ENCODE measurements at places on chromosomes 12 and 14.

DNA sequence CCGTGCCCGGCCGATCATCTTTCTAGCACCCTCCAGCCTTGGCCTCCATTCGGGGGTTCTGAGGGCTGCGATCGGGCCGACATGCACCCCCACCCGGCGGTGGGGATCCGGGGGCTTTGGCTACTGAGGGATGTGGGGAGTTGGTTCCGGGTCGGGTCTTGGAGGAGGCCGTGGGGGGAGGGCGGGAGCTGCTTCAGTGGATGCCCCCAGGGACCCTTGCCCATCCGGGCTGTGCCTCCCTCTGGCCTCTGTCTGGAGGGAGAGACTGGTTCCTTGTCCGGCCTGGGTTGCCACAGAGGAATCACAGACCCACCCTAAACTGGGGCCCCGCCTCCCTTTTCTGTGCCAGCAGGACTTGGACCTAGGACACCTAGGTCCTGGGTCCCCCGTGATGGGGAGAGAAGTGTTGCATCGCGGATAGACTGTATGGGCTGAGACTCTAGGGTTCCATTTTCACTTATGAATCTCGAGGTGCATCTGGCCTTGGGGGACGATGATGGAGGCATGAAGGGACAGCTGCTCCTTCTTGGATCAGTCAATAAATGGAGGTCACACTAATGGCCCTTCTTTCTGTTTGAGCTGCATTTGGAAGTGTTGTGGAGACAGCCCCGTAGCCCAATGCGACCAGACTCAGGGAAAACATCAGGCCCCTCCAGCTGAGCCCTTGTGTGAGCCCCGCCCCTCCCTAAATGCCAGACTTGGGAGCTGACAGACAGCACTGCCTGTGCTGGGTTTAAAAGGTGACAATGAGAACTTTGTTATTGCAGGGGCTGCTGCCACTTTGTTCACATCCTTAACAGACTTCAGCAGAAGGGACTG, 577 bp downstream of the DTX3 start:
- no peaks in the 10 kb centered on the region for H3K27me3 ChIP-seq
- no peak overlapping the region for H3K27ac ChIP-seq
- peak; percentile 43 for DNase-seq
- no peaks in the 10 kb centered on the region for H3K36me3 ChIP-seq
- peak overlapping the region; percentile 84 for H3K4me3 ChIP-seq

GRCh38 chr12:24902511-24903328, 46.2 kb downstream of the BCAT1 start:
- peak overlapping the region; percentile 22 for H3K4me3 ChIP-seq
- peak; percentile 45 for DNase-seq
- H3K36me3 ChIP-seq = no peaks in the 10 kb centered on the region
- H3K27me3 ChIP-seq = peaks cover 59% of the 10 kb centered on the region
- H3K27ac ChIP-seq = no peak overlapping the region

- peaks cover 89% of the 10 kb centered on the region for H3K27me3 ChIP-seq
- no peaks in the 10 kb centered on the region for H3K36me3 ChIP-seq
- no peak within 1 kb of the TSS for H3K27ac ChIP-seq
Observed at GRCh38 chr14:76375947-76376404, at the start of gene ESRRB. Gene ESRRB, plus strand, starts transcription at chr14:76376137. Its CDS starts 265 bp downstream, at chr14:76376402.

- peaks cover 34% of the 10 kb centered on the region for H3K4me1 ChIP-seq
- H3K27me3 ChIP-seq = no peaks in the 10 kb centered on the region
- H3K4me3 ChIP-seq = no peak overlapping the region
- H3K36me3 ChIP-seq = no peaks in the 10 kb centered on the region
- DNase-seq = no peak
Observed at GRCh38 chr14:71625175-71625574, 307.1 kb upstream of the RGS6 start.

DNA sequence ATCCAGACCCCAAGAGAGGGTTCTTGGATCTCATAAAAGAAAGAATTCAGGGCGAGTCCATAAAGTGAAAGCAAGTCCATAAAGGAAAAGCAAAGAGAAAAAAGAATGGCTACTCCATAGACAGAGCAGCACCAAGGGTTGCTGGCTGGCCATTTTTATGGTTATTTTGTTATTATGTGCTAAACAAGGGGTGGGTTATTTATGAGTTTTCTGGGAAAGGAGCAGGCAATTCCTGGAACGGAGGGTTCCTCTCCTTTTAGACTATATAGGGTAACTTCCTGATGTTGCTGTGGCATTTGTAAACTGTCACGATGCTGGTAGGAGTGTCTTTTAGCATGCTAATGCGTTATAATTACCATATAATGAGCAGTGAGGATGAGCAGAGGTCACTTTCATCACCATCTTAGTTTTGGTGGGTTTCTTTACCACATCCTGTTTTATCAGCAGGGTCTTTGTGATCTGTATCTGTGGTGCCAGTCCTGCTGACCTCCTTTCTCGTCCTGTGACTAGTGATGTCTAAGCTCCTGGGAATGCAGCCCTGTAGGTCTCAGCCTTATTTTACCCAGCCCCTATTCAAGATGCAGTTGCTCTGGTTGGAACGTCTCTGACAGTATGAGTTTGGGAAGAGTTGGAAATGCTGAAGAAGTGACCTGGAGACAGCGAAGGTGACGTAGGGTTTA, 100.5 kb downstream of the ZNF664 start:
- no peak overlapping the region for H3K4me3 ChIP-seq
- no peaks in the 10 kb centered on the region for H3K36me3 ChIP-seq
- no peak overlapping the region for H3K27ac ChIP-seq
- DNase-seq = no peak

DNA sequence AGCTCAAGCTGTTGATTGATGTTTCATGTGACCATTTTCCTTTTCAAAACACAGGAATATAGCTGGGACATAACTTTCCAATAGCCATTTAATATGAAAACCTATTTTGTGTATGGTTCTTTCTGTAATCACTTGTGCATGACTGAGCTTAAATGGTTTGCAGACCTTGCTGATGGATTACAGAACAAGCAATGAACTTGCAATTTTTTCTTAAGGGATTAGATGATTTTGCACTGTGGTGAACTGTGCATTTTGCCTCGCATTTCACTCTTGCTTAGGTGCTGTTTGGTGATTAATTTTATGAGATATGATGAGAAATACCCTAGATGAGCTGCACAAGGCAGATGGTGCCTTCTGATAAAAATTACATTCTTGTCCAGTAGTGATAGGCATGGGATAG, 419.0 kb upstream of the FBXO33 start:
- no peaks in the 10 kb centered on the region for H3K27me3 ChIP-seq
- DNase-seq = no peak
- no peak overlapping the region for H3K4me3 ChIP-seq
- no peaks in the 10 kb centered on the region for H3K4me1 ChIP-seq

GRCh38 chr14:68589447-68590200, 203.2 kb downstream of the ZFP36L1 start:
- H3K27ac ChIP-seq = peak overlapping the region; percentile 6
- DNase-seq = peak; percentile 89

- H3K27ac ChIP-seq = no peak overlapping the region
- no peaks in the 10 kb centered on the region for H3K36me3 ChIP-seq
- no peaks in the 10 kb centered on the region for H3K4me1 ChIP-seq
- peaks cover 17% of the 10 kb centered on the region for H3K27me3 ChIP-seq
- DNase-seq = no peak
- no peak overlapping the region for H3K4me3 ChIP-seq
Observed at GRCh38 chr12:52628841-52629240, 10.5 kb upstream of the KRT73 start.

- no peak overlapping the region for H3K27ac ChIP-seq
- no peaks in the 10 kb centered on the region for H3K36me3 ChIP-seq
- DNase-seq = no peak
- H3K4me3 ChIP-seq = no peak overlapping the region
- no peaks in the 10 kb centered on the region for H3K27me3 ChIP-seq
- H3K4me1 ChIP-seq = no peaks in the 10 kb centered on the region
Observed at GRCh38 chr12:41473441-41473840, 285.3 kb downstream of the PDZRN4 start.

- H3K27ac ChIP-seq = no peak overlapping the region
- no peaks in the 10 kb centered on the region for H3K4me1 ChIP-seq
- no peak overlapping the region for H3K4me3 ChIP-seq
- H3K27me3 ChIP-seq = no peaks in the 10 kb centered on the region
- DNase-seq = no peak
Observed at GRCh38 chr12:65858831-65859230, 34.5 kb downstream of the HMGA2 start.

- H3K27ac ChIP-seq = no peak overlapping the region
- H3K4me1 ChIP-seq = no peaks in the 10 kb centered on the region
- H3K27me3 ChIP-seq = no peaks in the 10 kb centered on the region
- no peak overlapping the region for H3K4me3 ChIP-seq
- no peak for DNase-seq
- no peaks in the 10 kb centered on the region for H3K36me3 ChIP-seq
Observed at GRCh38 chr14:34064349-34064748, 113.5 kb upstream of the EGLN3 start.

GRCh38 chr12:20631711-20632110, 63.4 kb upstream of the SLCO1C1 start:
- no peaks in the 10 kb centered on the region for H3K27me3 ChIP-seq
- no peak overlapping the region for H3K4me3 ChIP-seq
- no peaks in the 10 kb centered on the region for H3K36me3 ChIP-seq
- no peak overlapping the region for H3K27ac ChIP-seq

DNA sequence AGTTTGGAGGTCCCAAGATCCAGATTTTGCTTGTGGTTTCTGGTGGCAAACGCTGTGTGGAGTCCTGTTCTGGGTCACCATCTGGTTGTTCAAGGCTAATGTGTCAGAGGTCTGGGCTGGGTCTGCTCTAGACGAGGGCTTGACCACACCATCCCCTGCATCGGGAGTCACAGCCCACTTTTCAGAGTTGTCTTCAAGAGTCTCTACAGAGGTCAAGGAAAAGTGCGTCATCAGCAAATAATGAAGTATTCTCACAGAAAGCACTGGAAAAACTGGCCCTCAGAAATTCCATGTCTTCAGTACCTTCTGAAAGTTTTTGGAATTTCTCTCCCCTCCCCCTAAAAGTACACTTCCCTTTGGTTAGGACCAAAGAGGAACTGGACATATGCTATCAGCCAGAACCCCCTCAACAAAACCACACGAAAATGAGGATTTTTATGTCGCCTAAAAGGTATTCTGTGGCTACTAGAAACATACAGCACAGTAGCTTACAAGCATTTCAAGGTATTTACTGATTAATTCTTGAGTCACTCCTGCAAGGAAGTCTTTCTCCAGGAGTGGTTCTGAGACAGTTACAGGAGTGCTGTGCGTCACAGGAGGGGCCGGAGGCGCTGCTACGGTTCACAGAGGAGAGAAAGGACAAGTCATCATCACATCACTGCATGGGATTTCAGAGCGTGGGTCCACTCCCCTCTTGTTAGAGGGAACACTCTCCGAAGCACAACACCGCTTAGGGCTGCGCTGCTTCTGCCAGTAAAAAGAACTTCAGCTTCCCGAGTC, 35.4 kb downstream of the RAD52 start:
- no peaks in the 10 kb centered on the region for H3K27me3 ChIP-seq
- no peaks in the 10 kb centered on the region for H3K4me1 ChIP-seq
- H3K4me3 ChIP-seq = no peak overlapping the region
- no peak for DNase-seq
- H3K36me3 ChIP-seq = peaks cover 83% of the 10 kb centered on the region

- no peak for DNase-seq
- H3K27me3 ChIP-seq = no peaks in the 10 kb centered on the region
- H3K27ac ChIP-seq = no peak overlapping the region
- no peaks in the 10 kb centered on the region for H3K4me1 ChIP-seq
- H3K36me3 ChIP-seq = peaks cover 4% of the 10 kb centered on the region
Observed at GRCh38 chr12:101733166-101733565, 6.1 kb downstream of the SYCP3 start.

GRCh38 chr12:50016501-50017475, 8.5 kb downstream of the RACGAP1 start:
- peaks cover 27% of the 10 kb centered on the region for H3K4me1 ChIP-seq
- no peaks in the 10 kb centered on the region for H3K36me3 ChIP-seq
- no peaks in the 10 kb centered on the region for H3K27me3 ChIP-seq
- DNase-seq = peak; percentile 97

GRCh38 chr12:104586351-104586919, 129.7 kb downstream of the CHST11 start:
- H3K36me3 ChIP-seq = no peaks in the 10 kb centered on the region
- no peak overlapping the region for H3K4me3 ChIP-seq
- DNase-seq = no peak
- no peaks in the 10 kb centered on the region for H3K4me1 ChIP-seq

DNA sequence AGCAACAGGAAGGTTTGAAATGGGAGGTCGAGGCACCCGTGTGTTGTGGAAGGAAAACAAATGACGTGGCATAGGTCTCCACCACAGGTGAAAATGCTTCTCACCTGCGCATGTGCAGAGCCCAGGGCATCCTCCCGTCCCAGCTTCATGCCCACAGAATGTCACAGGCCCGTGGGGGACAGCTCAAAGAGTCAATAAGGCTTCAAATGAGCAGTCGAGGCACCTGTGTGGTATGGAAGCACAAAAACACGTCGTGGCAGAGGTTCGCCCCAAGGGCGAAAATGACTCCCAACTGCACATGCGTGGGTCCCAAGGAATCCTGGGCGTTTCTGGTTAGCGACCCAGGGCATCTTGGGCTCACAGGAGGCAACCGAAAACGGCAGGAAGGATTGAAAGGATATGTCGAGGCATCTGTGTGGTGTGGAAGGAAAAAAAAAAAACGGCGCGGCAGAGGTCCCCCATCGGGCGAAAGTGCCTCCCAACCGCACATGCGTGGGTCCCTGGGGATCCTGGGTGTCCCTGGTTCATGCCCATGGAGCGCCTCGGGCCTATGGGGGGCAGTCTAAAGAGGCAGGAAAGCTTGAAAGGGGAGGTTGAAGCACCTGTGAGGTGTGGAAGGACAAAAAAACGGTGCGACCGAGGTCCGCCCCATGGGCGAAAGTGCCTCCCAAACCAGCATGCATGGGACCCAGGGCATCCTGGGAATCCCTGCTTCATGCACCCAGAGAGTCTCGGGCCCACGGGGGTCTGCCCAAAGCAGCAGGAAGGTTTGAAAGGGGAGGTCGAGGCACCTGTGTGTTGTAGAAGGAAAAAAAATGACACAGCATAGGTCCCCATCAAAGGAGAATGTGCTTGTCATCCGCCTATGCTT, 578.5 kb downstream of the ALG10 start:
- no peak overlapping the region for H3K27ac ChIP-seq
- no peaks in the 10 kb centered on the region for H3K4me1 ChIP-seq
- no peak overlapping the region for H3K4me3 ChIP-seq
- no peak for DNase-seq
- no peaks in the 10 kb centered on the region for H3K27me3 ChIP-seq

GRCh38 chr14:75979648-75980565, 1.9 kb downstream of the TGFB3 start:
- no peak overlapping the region for H3K4me3 ChIP-seq
- no peaks in the 10 kb centered on the region for H3K36me3 ChIP-seq
- no peak overlapping the region for H3K27ac ChIP-seq
- peaks cover 22% of the 10 kb centered on the region for H3K4me1 ChIP-seq
- DNase-seq = no peak

DNA sequence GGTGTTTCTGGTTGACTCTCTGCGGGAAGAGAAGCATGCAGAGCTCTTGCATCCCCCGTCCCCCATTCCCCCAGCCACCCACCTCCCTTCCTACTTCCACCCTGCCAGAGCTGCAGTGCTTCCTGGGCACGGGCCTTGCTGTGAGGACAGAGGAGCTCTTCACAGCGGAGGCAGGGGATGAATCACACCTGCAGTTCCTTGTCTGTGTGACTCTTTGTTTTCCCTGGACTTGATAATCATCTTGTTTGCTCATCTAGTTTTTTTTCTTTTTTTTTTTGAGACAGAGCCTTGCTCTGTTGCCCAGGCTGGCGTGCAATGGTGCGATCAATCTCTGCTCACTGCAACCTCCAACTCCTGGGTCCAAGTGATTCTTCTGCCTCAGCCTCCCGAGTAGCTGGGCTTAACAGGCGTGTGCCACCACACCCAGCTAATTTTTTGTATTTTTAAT, 27.8 kb downstream of the ANKRD9 start:
- H3K27me3 ChIP-seq = no peaks in the 10 kb centered on the region
- H3K36me3 ChIP-seq = no peaks in the 10 kb centered on the region
- no peak overlapping the region for H3K27ac ChIP-seq
- no peaks in the 10 kb centered on the region for H3K4me1 ChIP-seq
- H3K4me3 ChIP-seq = no peak overlapping the region
- DNase-seq = no peak
